ENCODE measurements at places on chromosomes 13 and 19.

DNA sequence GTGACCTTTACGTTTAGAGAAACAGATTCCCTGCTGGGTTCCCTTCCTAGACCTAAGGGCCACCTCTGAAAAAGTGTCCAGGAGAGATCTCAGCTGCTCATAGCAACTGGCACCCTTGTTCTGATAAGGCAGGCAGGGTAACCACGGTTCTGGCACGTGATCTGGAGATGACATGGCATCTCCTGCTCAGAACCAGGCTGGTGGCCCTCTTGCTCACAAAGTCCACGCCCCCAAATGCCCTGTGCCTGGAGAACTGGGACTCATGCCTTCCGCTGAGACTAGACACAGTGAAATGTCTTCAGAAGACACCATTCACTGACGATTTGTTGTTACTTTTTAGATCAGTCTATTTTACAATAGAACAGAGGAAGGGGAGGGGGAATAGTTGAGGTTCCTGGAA lies 174.1 kb downstream of the ZNF536 start:
- no peak for DNase-seq

GRCh38 chr13:26855921-26856320 lies 95.3 kb upstream of the GPR12 start:
- DNase-seq, result no peak

GRCh38 chr13:30418717-30419459 lies 3.4 kb upstream of the UBE2L5 start:
- DNase-seq, result no peak

DNA sequence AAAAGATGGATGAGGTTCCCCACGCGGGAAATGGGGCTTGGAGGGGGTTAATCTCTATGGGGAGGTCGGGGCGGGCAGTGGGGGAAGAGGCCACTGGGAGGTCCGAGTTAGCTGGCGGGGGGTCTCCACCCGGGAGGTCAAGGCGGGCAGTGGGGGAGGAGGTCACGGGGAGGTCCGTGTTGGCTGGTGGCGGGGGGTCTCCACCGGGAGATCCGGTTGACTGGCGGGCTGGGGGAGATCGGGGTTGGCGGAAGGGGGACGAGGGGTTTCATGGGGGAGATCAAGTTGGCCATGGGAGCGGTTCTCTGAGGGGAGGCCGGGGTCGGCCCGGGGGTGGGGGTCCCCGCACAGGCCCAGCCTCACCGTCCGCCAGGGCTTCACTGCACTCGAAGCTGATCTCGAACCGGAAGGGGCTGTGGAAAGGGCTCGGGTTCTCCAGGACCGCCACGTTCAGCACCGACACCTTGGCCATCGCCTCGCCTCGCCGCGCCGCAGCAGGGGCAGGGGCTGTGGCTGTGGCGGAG lies 342 bp downstream of the ASF1B start:
- no peak for DNase-seq

GRCh38 chr13:110554946-110555345 lies 6.6 kb downstream of the RAB20 start:
- DNase-seq, result no peak

DNA sequence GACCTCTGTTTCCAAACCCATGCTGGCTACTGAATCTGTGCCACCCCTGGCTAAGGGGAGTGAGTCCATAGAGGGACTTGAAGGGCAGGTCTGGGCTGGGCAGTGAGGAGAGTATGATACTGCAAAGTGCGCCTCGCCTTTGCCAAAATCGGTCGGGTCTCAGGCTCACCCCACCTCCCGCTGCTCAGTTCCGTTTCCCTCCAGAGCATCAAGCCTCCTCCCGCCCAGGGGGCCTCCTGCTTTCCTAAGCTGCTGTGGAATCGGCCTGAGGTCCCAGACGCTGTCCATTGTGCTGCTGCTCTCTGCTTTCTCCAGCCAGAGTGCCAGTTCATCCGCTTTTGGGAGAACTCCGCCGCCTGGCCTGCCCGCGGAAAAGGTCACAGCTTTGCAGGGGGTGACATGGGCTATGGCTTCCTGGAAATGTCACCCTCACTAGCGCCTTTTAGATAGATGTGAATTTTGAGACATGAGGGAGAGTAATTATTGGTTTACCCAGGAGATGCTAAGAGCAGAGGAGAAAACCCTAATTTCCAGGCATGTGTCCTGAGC lies 1418.4 kb downstream of the UQCRFS1 start:
- DNase-seq, result no peak

GRCh38 chr19:1495799-1496713 lies 5.1 kb downstream of the REEP6 start:
- DNase-seq, result no peak

- DNase-seq, result no peak
Observed at GRCh38 chr13:44273991-44274770, 99.4 kb upstream of the SERP2 start.

DNA sequence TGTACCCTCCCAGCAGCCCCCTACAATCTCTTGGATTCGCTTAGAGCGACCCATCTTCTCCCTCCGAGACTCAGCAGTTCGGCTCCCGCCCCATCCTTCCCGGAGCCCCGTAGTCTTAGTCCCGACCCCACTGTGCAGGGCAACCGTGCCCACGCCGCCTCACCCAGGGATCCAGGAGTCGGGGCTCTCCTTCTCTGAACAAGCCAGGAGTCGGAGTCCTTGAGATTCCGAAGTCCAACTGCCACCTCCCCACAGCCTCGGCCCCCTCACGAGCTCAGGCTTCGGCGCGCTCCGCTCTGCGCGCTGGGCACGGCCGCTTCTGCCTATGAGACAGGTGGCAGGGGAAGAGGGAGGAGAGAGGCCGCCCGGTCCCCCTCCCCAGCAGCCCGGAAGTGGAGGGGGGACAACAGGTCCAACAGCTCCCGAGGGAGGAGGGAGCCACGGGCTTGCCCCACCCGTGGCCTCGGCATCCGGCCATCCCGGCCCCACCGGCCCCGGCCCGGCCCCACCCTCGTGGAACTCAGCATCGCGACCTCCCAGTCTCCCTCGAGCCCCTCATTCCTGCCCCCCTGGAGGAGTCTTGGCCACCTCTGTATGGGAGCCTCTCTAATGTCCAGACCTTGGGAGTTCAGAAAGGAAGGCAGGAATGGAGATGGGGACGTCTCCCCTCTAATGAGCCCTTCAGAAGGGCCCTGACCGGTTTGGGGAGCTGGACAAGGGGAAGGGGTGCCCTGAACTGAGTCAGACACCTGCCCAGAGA lies at the start of gene PHLDB3:
PHLDB3 (minus strand) TSS at position 321 of the 760 bp plus-strand sequence. CDS start 628 bp downstream, outside the sequence.
- DNase-seq, result peak; percentile 38

- no peak for DNase-seq
Observed at GRCh38 chr13:60286707-60287106, 110.3 kb upstream of the TDRD3 start.

GRCh38 chr19:44718441-44719261 lies 19.7 kb downstream of the CEACAM16 start:
- DNase-seq, result no peak

DNA sequence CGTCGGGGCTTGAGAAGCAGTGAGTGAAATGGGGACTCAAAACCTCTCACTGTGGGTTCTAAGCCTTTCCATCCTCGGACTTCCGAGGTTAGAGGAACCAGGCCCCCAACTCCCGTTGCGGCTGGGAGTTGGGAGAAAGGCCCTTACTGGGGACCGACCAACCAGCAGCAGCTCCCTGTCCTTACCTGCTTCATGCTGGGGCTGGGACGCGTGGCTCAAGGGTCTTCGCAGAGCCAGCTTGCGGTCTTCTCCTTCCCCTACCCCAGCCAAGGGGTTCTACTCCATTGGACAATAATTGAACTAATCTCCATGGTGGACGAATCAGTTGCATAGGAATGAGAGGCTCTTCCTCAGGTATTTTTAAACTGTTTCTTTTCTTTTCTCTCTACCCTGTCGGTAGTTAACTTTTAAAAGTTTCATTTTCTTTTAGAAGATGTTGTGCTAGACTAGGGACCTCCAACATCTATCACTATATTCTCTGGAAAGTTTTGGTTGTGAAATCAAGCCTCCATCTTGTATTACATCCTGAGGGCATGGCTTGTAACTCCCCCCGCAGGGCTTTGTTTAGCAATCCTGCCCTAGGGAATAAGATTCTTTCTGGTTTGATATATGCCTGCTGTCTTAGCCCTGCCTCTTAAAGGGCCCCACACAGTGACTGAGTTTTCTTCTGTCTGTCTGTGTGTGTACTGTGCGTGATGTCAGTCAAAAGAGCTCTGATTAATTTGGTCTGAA lies 1027.1 kb upstream of the PCDH9 start:
- DNase-seq, result no peak

DNA sequence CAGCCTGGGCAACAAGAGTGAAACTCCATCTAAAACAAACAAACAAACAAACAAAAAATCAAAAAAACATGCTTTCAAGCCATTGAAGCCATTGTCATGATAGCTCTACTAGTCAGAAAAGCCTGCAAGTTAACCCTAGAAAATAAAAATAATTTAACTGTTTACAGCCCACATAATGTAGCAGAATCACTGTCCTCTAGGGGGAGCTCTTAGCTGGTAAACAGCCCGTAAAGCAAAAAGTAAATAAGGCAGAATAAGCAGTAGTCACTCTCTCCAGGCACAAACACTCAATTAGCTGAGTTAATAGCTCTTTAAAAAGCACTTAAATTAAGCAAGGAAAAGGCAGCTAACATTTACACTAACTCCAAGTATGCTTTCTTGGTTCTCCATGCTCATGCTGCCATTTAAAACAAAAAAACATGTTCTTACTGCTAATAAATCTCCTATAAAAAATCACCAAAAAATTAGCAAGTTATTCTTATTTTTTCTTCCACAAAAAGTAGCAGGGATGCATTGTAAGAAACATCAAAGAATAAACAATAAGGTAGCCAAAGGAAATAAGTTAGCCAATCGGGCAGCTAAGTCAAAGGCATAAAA lies 11.3 kb downstream of the LILRB4 start:
- no peak for DNase-seq

DNA sequence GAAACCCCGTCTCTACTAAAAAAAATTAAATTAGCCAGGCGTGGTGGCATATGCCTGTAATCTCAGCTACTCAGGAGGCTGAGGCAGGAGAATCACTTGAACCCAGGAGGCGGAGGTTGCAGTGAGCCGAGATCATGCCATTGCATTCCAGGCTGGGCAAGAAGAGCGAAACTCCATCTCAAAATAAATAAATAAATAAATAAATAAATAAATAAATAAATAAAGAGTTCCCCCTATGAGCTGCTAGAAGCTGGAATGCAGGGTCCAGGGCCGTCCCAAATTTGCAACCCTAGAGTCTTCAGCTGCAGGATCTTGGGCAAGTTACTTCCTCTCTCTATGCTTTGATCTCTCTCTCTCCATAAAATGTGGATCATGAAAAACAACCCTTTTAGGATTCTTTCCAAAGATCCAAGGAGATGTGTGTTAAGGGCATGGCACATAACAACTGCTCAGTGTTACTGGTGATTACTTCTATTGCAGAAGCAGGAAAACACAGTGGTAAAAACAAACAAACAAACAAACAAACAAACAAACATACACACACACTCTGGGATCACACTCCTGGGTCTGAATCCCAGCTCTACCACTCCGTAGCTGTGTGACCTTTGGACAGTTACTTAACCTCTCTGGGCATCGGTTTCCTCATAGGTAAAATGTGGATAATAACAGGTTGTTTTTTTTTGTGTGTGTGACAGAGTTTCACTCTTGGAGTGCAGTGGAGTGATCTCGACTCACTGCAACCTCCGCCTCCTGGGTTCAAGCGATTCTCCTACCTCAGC lies 78.8 kb downstream of the CACNA1A start:
- DNase-seq, result no peak

DNA sequence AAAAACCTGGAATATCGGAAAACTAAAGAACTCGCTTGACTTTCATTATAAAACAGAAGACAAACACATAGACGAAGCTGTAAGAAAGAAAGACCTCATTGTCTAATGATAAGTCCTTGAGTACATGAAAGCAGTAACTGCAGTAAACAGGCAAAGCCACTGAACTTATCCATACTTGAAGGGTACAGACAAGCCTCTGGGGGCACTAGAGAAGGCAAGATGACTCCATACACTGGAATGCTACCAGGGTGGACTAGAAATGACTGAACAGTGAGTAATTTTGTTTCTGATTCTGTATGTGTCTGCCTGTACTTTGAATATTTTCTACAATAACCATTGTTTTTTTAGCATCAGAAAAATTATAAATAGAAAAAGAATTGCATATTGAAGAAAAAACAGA lies 507.9 kb downstream of the UQCRFS1 start:
- no peak for DNase-seq

DNA sequence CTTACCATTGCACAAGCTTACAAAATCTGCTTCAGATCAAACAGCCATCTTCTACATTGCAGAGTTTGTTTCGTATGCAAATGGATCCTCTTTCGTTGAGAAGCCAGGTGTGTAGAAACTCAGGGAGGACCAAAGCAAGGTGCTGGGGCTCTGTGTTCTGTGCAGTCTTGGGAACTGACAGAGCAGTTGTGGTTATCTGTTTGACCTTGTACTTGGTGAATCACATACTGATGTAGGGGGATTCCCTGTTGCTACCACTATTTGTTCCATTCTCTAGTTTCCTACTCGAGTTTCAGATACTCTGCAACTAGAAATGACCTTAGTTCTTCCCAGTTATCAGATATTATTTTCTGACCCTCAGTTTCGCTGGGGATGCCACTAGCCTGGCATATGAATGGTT lies 95.2 kb upstream of the CLDN10 start:
- DNase-seq, result no peak

DNA sequence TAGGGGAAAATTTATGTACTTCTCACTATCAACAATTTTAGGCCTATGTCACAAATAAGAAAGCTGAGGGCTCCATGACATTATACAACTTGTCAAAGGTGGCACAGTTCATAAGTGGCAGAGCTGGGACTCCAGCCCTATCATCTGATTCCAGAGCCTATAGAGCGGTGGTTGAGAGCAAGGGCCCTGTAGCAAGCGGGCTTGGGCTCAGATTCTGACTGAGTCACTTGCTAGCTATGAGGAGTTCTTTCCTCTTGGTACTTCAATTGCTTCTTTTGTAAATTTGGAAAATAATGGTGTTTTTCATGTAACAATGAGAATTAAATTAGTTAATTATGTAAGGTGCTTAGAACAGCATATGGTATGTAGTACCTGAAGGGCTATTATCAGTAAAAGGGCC lies 28.7 kb upstream of the FAM216B start:
- DNase-seq, result no peak

DNA sequence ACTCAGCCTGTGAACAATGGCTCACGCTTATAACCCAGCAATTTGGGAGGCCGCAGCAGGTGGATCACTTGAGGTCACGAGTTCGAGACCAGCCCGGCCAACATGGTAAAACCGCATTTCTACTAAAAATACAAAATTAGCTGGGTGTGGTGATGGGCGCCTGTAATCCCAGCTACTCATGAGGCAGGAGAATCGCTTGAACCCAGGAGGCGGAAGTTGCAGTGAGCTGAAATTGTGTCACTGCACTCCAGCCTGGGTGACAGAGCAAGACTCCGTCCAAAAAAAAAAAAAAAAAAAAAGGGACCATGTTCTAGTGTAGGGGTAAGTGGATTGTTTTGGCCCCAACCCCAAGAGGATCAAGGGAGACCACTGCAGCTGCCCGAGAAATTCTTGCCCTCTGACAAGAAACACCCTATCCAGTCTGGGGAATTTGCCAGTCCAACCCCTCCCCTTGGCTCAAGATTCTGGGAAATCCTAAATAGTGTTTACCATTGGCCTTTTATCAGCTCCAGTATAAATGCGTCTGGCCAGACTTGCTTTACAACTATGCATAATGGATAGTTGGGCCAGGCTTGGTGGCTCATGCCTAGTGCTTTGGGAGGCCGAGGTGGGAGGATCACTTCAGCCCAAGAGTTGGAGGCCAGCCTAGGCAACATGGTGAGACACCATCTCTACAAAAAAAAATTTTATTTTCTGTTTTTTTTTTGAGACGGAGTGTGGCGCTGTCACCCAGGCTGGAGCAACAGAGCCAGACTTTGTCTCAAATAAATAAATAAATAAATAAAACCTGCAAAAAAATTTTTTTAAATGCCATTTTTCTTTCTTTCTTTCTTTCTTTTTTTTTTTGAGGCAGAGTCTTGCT lies 5.1 kb upstream of the DHDH start:
- DNase-seq, result no peak

- DNase-seq, result no peak
Observed at GRCh38 chr19:51365965-51366388, at the start of gene ETFB. Gene ETFB, minus strand, starts transcription at chr19:51366388. Its CDS starts 62 bp downstream, at chr19:51366326.
